ENCODE measurements at places on chromosomes 2 and 18. TPM values are rescaled to one million over a fixed set of nuclear protein-coding genes. Genes with fewer than 3 reads are reported as not detected.

SCG2 gene
- 0.56 TPM for total RNA-seq

SAG gene
- not detected for total RNA-seq

GRCh38 chr2:205972113-205972512 is 113.9 kb downstream of the INO80D start:
- DNase-seq, result no peak

GRCh38 chr2:38440655-38441054 is 63.6 kb upstream of the ATL2 start:
- no peak for DNase-seq

DNA sequence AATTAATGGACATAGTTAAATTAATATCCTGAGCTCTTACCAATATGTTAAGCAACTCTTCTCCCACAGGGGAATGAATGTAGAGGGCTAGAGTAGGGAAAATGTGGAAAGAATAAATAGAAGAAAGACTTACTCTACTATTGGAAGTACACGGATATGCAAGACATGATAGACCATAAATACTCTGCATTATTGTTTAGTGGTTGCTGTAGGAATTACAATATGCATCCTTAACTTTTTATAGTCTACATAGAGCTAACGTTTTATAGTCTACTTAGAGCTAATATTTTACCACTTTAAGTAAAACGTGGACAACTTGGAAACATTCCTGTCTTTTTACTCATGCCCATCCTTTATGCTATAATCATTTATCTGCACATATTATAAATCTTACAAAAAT is 163.8 kb upstream of the GALNT5 start:
- DNase-seq, result no peak

- DNase-seq, result no peak
These were observed 39.4 kb downstream of the EDAR start for GRCh38 chr2:108949316-108950239.

DNA sequence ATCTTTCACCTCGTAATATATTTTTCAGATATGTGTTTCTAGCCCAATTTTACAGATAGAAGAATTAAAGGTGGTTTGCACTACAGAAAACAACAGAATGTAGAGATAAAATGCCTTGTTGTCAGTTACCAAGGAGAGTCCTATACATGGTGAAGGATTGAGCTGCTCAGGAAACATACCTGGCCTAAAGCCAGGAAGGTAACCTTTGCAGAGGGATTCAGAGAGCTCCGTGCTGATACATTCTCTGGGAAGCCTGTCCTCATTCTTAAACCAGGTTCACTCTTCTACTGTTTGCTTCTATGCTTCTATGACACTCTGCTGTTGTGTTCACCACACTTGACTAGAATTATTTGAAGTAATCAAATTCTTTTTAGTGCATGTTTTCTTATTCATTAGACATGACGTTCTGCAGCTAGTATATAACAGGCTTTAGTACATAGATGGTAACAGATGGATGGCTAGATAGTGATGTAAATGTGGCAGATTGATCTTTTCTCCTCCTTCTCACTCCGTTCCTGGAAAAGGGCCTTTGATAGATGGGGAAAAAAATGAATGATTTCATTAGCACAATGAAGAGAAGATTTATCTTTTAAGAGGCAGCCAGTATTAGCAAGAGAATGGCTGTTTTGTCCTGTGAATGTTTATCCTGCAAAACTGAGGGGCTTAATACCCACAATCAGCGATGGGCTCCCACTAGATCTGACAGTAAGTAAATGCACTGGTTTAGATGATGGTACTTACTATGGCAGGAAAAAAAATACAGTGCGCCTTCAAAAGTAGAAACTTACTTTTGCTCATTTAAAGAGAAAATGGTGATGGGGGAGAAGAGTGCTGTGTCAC is 589.6 kb upstream of the FAM98A start:
- no peak for DNase-seq
